ENCODE measurements at places on chromosomes 16 and 17.

- DNase-seq = no peak
These were observed 129.5 kb downstream of the DYNLRB2 start for GRCh38 chr16:80670170-80670865.

GRCh38 chr17:45031231-45032173 lies 19.9 kb downstream of the DCAKD start:
- DNase-seq = no peak

DNA sequence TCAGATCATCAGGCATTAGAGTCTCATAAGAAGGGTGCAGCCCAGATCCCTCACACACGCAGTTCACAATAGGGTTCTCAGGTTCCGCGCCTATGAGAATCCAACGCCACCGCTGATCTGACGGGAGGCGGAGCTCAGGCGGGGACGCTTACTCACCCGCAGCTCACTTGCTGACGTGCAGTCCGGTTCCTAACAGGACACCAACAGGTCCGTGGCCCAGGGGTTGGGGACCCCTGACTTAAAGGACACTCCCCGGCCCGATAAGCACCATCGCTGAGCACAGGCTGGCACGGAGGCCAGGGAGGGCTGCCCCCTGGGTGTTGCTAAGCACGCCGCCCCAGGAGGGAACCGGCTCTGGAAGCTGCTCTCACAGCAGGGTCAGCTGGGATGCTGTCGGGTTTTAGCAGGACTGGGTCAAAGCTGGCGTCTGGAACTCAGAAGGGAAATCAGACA lies 30.1 kb upstream of the BAHCC1 start:
- DNase-seq = peak; percentile 73

DNA sequence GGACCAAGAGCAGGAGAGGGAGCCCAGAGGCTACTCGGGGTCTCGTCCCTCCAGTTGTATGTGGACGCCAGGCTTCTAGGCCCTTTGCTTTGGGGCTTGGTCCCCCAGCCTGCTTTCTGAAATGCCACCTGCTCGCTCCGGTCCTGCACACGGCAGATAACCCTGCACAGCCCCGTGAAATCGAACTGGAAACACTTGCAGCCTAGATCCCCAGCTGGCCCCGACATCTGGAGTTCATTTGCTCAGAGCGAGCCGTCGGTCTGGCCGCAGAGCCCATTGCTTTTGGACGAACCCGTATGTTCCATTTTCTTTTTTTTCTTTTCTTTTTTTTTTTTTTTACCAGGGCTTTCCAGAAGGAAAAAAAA lies 22.9 kb downstream of the C1QTNF1 start:
- no peak for DNase-seq

GRCh38 chr17:1977583-1978395 lies 47.3 kb downstream of the RTN4RL1 start:
- DNase-seq = peak; percentile 48

GRCh38 chr17:37417852-37418251 lies 11.2 kb downstream of the TADA2A start:
- DNase-seq = no peak

- no peak for DNase-seq
These were observed 18.8 kb upstream of the IRF8 start for GRCh38 chr16:85879975-85880831.

DNA sequence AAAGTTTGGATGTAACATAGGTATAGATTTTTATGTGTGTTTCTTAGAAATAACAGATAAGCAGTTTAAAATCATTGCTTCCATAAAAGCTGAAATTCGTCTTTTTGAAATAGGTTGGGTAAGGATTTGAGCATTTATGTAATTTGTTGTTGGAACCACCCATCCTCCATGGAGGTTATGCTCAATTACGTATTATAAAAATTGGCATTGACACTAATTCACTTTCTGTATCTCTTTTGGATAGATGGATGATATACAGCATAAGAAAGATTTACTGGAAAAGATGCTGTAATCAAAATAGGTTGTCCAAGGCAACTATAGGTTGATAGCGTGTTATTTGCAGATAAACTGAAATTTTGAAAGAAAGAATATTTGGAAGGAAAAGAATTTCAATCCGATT lies 105.5 kb downstream of the PRKCA start:
- DNase-seq = no peak

- no peak for DNase-seq
These were observed 34.0 kb downstream of the RHBDL3 start for GRCh38 chr17:32299580-32300164.

- no peak for DNase-seq
These were observed 179.4 kb upstream of the FOXF1 start for GRCh38 chr16:86330906-86331305.

- DNase-seq = no peak
These were observed 5.7 kb upstream of the SALL1 start for GRCh38 chr16:51156807-51157200.

GRCh38 chr17:1060991-1061390 lies 64.1 kb downstream of the TIMM22 start:
- no peak for DNase-seq

GRCh38 chr17:9645851-9646545 lies 681 bp downstream of the USP43 start:
- peak; percentile 70 for DNase-seq

DNA sequence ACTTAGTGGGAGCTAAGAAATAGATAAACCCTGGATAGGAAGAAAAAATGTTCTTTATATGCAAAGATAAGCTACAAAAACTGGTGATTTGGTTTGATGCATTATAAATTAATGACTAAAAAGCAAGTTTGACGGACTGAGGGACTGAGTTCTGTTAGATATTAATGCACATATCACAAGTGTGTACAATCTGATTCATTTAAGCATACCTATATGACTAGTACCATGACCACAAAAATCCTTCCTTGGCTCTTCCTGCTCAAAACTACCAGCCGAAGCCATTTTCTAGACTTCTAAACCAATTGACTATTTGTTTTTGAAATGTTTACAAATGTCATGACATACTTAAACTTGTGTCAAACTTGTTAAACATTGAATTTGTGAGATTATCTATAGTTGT lies 374.5 kb upstream of the MON1B start:
- DNase-seq = no peak

- DNase-seq = no peak
These were observed 76.0 kb downstream of the LYRM1 start for GRCh38 chr16:20976576-20976975.

DNA sequence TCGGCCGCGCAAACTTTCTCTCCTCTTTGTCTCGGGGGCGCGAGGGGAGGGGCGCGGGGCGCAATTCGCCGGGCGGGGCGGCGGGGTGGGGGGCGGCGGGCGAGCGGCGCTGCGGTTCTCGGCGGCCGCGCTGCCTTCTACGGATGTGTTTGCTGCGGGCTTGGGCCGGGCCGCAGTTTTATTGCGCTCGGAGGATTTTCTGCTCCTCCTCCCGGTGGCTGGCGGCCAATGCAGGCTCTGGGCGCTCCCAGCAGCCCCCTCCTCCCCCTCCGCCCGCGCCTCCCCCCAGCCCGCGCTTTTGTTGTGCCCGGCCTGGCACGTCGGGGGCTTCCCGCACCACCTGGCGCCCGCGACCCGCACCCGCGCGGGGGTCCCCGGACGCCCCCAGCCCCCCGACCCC lies at the start of gene TIMP2:
Gene TIMP2 (minus strand): TSS at position 154 of the 400 bp plus-strand sequence. CDS start 299 bp downstream, outside the sequence.
- peak; percentile 89 for DNase-seq

GRCh38 chr16:53094013-53094630 lies 39.3 kb downstream of the CHD9 start:
- DNase-seq = no peak

- DNase-seq = no peak
These were observed 36.3 kb upstream of the PRSS54 start for GRCh38 chr16:58331024-58331707.

- no peak for DNase-seq
These were observed 11.9 kb downstream of the SERPINF1 start for GRCh38 chr17:1773696-1774181.

GRCh38 chr17:27873746-27874145 lies 19.4 kb downstream of the LYRM9 start:
- no peak for DNase-seq

GRCh38 chr16:20995711-20996110 lies 95.1 kb downstream of the LYRM1 start:
- no peak for DNase-seq

DNA sequence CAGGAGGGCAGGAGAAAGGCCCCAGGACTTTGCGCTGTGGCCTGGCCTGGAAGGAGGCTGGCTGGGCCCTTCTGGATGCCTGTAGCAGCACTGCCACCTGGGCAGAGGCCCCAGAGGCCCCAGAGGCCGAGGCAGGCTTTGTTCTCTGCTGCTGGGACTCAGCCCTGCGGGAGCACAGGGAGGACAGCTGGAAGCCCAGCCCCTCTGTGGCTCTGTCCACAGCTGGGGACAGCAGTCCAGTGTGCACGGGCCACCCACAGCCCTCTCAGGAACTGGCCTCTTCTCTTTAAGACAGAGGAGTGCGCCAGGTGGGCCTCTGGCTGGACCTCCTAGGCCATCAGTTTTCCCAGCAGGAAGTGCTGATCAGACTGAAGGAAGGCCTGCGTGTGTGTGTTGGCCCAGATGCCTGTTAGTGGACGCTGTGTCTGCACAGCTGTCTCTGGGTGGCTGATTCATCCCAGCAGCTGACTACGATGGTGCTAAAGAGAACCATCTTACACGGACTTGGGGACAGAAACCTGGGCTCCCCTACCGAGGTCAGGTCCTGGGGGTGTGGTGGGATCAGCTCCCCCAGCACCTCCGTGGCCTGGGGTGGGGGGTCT lies 26.9 kb upstream of the ZNF750 start:
- no peak for DNase-seq

DNA sequence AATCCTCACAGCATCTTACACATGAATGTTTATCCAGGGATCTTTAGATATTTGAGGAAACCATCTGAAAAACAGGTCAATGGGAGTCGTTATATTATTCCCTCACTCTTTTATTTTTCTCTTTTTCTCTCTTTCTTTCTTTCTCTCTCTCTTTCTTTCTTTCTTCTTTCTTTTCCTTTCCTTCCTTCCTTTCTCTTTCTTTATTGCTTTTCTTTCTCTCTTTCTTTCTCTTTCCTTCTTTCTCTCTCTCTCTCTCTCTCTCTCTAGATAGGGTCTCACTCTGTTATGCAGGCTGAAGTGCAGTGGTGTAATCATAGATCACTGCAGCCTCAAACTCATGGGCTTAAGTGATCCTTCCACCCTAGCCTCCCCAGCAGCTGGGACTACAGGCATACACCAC lies 20.3 kb upstream of the OR4D1 start:
- no peak for DNase-seq

DNA sequence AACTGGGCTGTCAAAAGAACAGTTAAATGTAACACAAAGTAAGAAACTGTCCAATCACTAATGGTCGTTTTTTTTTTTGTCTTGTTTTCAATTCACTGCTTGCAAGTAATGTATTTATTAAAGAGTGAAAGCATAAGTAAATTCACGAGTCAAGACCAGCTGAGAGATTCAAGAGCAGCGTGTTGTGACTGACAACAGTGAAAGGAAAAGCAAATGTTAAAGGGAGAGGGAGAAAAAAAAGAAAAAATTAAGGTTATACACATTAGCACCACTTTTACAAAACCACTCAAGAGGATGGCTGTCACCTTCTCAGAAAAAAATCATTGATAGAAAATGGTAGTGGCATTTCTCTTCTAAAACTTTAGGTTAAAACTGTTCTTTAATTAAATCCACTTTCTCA lies 36.1 kb downstream of the GPATCH8 start:
- no peak for DNase-seq
